ENCODE measurements at places on chromosomes 5 and 9. TPM values are rescaled to one million over a fixed set of nuclear protein-coding genes. Genes with fewer than 3 reads are reported as not detected.

DNA sequence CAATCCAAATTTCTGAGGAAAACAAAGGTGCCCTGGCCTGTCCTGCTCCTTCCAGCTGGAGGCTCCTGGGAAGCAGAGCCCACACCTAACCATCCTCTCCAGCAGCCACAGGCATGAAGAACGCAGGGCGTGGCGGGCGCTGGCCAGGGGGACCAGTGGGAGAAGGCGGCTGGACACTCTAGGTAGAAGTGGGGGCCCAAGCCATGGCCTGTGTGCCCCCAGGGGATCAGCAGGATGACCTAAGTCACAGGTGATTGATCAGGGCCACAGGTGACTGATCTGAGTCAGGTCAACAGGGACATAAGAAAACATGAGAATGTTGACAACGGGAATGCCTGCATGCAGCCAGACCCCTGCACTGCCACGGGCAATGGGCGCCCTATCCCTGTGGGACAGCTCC, 3.4 kb downstream of the QSOX2 start:
- DNase-seq, result no peak

GRCh38 chr5:2142456-2142954, 259.8 kb upstream of the IRX4 start:
- DNase-seq, result no peak

Gene OR1J2
- not detected for polyA plus RNA-seq

DNA sequence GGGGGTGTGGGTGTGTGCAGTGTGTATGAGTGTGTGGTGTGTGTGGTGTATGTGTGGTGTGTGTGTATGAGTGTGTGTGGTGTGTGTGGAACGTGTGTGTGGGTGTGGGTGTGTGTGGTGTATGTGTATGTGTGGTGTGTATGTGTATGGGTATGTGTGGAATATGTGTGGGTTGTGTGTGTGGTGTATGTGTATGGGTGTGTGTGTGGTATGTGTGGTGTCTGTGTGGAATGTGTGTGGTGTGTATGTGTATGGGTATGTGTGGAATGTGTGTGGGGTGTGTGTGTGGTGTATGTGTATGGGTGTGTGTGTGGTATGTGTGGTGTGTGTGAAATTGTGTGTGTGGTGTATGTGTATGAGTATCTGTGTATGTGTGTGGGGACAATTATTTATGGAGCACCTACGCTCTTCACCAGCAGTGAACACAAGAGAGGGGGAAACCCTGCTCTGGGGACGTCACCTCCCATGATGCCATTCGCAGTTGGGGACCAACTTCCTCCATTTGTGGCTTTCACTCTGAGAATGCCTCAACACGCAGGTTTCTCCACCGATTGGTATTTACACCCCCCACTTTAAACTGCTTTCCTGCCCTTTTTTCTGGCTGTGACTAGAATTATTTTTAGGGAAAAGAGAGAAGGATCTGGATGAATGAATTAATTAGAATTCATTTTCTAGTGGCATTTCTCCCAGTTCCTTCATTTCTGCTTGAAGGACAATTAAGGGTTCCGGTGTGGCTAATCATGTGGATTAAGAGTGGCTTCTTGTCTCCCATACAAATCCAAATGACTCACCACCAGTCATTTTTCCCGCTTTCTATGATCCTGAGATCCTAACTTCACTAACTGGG, 238.1 kb downstream of the ROR2 start:
- DNase-seq, result no peak

Gene GARNL3
- polyA plus RNA-seq, result 13.0 TPM

Measured in right renal pelvis (tissue), 4 donors.